ENCODE measurements at places on chromosomes 3 and 15.
A peak's percentile ranks its signal among the peaks of the same experiment; 100 is the strongest.

DNA sequence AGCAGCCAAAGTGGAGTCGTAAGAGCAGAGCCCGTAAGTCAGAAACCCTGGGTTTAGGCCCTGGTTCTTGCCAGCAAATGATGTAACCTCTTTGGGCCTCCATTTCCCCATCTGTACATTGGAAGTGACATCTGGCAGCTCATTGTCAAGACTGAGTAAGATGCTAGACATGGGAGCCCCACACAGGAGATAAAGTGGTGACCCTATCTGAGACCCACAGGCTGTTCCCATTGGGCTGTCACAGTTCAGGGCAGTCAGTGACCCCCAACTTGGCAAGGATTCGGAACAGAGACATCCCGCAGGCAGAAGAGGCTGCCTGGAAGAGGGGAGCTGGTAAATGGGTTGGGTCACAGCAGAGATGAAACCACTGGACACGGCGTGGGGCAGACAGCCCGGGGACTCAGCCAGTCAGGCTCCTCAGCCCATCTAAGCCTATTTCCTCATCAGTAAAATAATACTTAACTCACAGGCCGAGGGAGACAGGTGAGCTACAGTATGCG, 1.8 kb downstream of the CLN6 start:
- DNase-seq = no peak

DNA sequence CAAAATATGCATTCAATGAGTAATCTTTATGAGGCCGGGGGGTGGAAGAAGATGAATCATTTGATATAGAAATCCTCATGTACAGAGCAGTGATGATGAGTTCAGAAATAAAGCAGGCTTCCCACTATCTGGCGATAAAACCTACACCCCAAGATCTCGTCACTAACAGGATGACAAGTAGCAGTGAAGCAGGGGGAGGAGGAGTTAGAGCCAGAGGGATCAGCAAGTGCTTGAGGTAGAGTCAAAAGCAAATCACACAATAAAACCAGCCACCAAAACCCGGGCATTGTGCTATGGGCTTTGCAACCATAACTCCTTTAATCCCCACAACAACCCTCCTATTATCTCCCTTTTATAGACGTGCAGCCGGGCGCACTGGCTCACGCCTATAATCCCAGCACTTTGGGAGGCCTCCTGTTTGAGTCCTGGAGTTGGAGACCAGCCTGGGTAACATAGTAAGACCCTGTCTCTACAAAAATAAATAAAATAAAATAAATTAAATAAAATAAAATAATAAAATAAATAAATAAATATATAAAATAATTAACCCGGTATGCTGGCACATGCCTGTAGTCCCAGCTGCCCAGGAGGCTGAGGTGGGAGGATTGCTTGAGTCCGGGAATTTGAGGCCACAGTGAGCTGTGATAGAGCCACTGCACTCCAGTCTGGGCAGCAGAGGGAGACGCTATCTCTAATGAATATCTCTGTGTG, 53.0 kb downstream of the STARD5 start:
- DNase-seq = no peak

DNA sequence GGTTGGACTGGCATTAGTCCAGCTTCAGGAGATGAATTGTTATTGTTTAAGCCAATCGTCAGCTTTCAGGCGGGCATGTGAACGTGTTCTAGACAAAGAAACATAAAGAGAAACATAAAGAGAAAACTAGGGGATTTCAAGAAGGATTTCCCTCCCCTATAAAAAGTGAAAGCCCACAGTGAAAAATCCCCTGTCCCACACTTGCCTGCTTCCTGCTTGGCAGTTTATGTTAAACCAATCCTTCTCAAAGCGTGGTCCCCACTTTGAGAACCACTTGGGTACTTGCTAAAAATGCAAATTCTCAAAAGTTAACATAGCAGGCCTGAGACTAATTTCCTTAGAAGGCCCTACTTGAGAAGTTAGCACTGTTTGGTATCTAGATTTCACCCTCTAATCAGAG, 293.0 kb upstream of the SOX14 start:
- DNase-seq = no peak

- DNase-seq = no peak
These were observed 101.5 kb downstream of the SHQ1 start for GRCh38 chr3:72746430-72747411.

DNA sequence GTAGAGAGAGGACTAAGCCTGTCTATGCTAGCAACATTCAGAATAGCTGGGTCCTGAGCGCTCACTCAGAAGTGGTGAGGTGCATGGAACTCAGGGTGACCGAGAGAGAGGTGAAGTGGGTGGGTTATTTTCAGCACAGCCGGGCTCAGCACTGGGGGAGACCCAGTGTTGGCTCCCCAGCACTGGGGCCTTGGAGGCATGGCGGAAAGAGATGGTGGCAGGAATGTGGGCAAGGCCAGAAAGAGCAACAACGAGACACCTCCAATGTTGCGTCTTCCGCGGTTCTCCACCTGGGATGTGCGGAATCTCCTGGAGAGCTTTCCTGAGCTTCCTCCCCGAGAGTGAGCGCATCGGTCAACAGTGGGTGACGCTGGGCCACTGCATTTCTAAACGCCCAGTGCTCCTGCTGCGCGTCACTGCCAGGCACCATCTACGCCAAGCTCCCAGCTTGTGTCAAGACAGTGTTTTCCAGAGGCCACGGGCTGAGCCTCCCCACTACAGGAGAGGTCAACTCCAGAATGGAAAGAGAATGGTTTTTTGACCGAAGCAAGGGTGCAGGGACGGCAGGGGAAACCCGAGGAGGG, 148.4 kb downstream of the ADAMTS17 start:
- DNase-seq = no peak

DNA sequence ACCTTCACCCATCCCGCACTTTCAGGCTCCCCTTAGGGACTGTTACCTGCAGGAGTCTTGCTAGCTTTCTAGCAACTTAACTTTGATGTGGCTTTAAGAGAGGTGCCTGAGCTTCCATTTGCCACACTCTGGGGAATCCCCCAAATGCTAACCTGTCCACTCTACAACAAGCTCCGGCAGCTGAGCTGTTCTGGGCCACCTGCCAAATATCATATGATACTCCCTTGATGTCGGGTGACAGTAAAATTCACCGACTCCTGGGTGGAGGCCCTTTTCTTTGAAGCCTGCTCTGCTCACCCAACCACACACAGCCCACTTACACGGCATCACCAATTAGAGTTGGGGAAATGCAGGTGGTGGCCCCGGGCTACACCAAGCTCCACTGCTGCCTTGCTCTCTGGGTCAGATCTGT, 38.0 kb upstream of the XCR1 start:
- peak; percentile 38 for DNase-seq

DNA sequence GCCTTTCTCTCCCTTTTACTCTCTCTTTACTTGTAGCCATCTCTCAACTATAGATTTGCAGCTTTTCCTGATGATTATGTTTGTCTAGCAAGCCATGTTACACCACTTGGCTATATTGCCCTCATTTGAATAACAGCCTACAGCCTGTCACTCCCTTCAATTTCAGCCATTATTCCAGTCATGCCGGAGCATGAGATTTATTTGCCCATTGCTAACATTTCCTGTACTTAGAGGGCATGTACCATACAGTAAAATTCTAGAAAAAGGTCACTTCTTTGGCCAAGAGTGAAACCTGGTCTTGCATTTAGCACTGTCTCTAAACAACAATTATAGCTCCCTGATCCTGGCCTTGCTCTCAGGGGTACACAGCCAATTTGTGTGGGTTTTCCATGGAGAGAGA, 221.7 kb upstream of the TMC3 start:
- no peak for DNase-seq
